Fibroblast of the aortic adventitia (primary cell): ENCODE measurements at places on chromosomes 4 and X.
A peak's percentile ranks its signal among the peaks of the same experiment; 100 is the strongest.

DNA sequence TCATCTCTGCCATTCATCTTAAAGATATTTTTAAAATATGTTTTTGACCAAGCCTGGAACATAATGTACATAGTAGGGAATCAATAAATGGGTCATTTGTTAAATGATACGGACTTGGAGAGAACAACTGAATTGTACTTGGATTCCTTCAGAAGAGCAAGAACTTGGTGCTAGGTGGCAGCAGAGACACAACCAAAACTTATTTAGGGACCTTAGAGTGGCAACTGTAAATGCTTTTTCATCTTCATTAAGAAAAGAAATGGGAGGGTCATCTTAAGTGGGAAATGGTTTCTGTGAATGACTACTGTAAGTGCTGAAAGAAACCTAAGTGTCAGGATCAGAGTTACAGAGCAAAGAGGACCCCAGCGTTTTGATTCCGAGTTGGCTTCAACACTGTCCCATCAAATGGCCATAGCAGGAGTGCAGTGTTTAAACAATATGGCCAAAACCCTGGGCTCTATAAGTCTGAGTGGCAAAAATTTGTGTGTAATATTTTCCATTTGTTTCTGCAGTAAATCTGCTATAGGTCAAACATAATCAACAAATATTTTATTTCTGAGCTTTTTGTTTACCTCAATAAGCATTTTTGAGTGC, 213.6 kb downstream of the PALLD start:
- DNase-seq: peak; percentile 82

DNA sequence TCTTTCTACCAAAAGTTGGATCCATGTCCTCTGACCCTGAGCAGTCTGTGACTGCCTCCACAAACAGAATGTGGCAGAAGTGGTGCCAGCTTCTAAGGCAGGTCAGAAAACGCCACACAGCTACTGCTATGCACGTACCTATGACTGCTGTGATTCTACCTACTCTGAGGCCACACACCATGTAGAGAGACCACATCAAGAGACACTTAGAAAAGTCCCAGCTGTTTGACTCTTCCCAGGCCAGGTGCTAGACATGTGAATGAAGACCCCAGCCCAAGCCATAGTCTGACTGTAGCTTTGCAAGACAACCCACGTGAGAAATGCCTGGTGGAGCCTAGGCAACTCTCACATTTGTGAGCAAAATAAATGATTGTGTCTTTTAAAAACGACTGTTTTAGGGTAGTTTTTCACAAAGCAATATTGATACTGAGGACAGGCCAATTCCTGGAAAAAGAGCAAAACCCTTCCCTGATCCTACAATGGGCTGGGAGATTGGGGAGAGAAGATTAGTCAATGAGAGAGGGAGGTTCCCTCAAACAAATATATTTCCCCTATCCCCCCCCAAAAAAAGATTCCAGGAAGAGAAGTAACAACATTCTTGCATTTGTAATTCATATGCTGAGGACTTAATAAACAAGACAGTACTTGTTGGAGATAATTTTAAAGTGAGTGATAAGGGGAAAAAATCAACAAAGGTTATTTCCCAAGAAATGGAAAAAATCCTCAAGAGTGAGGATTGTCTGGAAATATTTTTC, 33.3 kb downstream of the FRYL start:
- no peak for DNase-seq

DNA sequence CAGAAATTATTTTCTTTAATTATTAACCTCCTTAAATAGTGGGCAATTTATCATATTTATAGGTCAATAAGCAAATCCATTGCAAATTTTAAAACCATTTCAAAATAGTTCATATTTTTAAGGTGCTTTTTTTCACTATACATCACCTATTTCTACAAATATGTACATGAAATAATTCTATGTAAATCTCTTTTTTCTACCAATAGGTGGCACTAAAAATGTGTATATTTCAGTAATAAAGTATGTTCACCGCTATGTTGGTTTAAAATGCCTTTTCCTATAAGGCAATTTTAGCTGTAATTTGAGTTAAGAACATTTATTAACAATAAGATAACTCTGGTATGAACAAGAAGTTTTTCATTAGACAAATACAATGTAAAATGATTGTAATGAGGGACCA, 672.2 kb downstream of the KCTD8 start:
- peak; percentile 2 for DNase-seq

DNA sequence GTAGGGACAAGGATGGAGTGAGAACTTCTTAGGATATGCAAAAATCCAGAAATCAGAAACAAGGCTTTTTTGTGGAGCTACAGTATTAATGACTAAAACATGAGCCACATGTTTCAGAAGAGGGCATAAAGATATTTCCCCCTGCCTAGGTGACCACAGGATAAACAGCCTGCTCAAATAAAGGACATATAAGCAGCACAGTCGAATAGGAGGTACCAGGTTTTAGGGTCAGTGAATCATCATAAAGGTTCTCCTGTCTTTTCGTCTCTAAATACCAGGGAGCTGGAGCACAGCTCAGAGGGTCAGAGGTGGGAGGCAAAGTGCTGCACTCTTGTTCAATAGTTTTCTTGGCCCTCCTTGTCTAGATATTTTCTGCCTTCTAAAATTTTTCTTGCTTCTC, 211.9 kb upstream of the HS3ST1 start:
- no peak for DNase-seq

DNA sequence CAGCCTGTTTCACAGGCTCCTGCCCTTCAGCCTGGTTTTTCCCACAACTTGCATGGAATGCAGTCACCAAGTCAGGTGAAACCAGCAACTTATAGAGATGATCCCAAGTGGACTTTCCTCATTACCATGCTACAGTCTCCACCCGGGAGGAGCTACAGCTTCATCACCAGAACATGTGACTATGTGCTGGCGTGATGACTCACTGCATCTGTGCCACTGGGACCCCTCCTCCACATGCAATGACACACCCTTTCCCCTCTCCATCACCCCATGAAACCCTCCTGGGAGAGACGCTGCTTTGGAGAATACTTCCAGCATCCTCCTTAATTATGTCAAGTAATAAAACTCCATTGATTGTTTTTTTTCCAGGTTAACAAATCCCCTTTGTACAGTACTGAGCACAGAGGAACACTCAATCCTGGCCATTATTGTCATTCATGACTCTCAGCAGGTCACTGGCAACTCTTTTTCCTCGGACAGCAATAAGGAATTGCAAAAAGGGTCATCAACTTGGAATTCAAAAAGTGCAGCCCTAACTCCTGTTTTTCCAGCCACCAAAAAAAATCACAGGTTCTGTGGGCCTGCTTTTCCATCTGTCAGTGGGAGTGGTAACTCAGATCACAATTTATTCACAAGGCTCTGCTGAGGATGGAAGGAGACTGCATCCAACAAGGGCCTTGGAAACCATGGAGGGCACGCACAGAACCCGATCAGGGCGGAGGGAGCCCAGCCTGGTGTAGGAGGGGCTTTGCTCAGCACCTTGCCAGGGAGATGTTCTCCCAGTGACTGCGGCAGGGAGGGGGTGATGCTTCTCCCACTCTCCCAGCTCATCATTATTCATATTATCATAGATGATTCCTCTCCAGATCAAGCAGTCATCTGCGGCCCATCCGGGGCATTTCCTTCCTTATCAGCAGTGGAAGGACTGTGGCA, 17.4 kb downstream of the QDPR start:
- DNase-seq: peak; percentile 79

- peak; percentile 3 for DNase-seq
These were observed 5.0 kb downstream of the GPC3 start for GRCh38 chrX:133980406-133980805.

GRCh38 chr4:102454268-102454667, 46.9 kb upstream of the NFKB1 start:
- no peak for DNase-seq

GRCh38 chr4:88526221-88526815, 2.7 kb upstream of the PYURF start:
- peak; percentile 40 for DNase-seq

DNA sequence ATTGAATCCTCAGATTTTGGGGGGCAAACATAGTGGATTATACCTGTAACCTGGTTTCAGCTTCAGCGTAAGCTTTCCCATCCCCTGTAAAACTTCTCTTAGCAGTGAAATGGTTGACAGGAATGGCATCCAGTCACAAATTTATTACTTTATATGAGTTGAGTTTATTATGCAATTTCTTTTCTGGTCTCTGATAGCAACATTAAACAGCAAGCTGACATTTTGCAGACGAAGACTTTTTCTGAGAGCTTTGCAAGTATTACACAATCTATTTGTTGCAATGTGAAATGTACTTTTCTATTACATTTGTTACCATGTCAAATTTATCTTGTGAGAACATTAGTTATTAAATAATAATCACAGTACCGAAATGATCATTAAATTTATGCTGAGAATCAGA, 60.6 kb downstream of the GSPT2 start:
- DNase-seq: peak; percentile 22

- DNase-seq: no peak
These were observed 145.1 kb downstream of the PRDM5 start for GRCh38 chr4:120777459-120777858.

- peak; percentile 91 for DNase-seq
These were observed 213.6 kb downstream of the CPE start for GRCh38 chr4:165592386-165592785.

DNA sequence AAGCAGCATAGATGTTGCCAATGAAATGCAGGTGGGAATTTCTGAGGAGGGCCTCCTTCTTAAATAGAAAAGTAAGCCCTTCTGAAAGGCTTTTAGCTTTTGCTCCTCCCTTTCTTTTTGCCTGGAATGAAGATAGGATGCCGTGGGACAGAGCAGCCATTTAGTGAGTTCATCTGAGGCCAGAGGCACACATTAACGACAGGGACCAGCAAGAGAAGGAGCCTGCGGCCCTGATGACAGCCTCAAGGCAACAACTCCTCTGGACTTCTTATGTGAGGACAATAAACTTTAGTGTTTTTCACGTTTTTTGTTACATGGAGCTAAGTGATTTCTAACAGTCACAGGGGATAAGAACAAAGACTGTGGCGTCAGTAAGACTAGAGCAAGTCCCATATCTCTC, 1.1 kb upstream of the BDH2 start:
- no peak for DNase-seq

GRCh38 chr4:177968817-177969442, 526.7 kb upstream of the AGA start:
- DNase-seq: no peak

- DNase-seq: peak; percentile 73
These were observed 113.5 kb downstream of the PTTG2 start for GRCh38 chr4:38073596-38074234.

DNA sequence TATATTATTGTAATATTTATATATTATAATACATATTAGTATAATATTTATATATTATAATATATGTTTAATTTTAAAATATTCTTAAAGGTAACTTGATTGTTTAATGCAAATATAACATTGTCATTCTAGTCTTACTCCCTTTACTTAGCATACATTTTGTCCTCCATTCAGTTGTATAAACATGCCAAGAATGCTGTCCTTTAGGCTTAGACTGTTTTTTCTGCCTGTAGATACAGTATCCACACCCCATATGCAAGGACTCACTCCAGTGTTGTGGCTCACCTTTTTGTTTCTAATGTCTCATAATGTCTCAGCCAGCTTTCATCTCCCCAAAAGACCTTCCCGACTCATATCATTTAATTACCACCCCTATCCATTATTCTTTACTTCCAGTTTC, 2110.0 kb downstream of the PCDH7 start:
- DNase-seq: no peak

GRCh38 chrX:155966876-155967275, 30.6 kb upstream of the IL9R start:
- no peak for DNase-seq

- no peak for DNase-seq
These were observed 63.5 kb upstream of the PJA1 start for GRCh38 chrX:69228732-69229131.

DNA sequence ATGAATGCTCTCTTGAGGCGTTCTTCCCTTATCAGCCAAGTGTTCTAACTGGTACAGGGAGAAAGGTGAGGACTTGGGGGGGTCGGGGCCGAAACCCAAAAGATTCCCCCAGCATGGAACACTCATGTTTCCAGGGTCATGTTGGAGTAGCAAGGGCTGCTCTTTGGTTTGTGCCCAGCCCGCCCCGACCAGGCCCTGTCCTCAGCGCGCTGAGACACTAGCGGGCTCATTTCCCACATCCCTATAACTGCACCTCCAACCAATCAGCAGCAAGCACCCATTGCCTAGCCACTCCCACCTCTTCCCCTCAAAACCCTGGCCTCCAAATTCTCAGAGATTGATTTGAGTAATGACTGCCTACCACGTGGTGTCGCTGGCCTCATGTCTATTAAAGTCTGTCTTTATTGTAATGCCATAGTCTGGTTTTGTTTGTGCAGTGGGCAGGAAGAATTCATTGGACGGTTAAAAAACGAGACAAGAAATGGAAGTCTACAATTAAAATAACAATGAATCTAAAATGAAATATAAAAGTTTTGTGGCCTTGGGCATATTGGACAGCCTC, 1928.4 kb downstream of the STIM2 start:
- DNase-seq: no peak

GRCh38 chrX:35023683-35024082, 81.1 kb downstream of the FAM47B start:
- DNase-seq: no peak

DNA sequence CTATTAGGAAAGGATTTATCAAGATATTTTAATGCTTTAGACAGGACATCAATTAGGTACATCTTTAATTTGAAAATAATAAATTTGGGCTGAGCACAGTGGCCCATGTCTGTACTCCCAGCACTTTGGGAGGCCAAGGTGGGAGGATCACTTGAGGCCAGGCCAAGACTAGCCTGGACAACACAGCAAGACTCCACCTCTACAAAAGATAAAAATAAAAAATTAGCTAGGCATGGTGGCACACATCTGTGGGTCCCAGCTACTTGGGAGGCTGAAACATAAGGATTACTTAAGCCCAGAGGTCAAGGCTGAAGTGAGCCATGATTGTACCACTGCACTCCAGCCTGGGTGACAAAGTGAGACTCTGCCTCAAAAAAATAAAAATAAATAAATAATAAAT, 59.6 kb upstream of the IRF2 start:
- DNase-seq: no peak

DNA sequence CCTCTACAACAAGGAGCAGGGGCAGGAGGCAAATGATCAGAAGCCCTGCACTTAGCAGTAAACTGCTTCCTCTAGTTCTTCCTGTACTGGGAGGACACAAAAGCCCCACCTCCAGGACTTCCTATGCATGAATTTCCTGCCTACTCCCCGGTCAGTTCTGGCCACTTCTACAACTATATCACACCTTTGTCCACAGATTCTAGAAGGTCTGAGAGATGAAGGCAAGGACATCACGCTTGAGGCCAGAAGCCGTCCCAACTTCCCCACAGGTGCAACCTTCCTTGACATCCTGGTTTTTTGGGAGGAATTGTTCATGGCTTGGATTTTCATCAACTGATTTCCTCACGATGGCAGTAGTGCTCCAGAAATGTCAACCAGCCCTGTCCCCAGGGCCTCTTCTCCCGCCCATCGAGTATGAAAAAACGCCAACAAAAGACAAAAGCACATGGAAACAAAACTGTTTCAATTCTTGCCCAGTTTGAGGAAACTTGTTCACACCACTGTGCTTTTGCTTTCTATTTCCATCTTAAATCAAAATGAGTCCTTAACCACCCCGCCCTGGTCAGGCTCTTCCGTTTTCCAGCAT, 206.5 kb upstream of the STK26 start:
- peak; percentile 91 for DNase-seq

GRCh38 chrX:109720947-109721346, 12.1 kb downstream of the ACSL4 start:
- DNase-seq: no peak
